T-helper 1 cell treated with Interleukin-12 subunit alpha and Interleukin-12 subunit beta and Interleukin-4 antibody, amounts not matched to agents 30 ng/mL and 1 ng/mL, for 36 hours (primary cell): ENCODE measurements at places on chromosomes 11 and 22. TPM values are rescaled to one million over a fixed set of nuclear protein-coding genes. Genes with fewer than 3 reads are reported as not detected.

The PRR33 gene
- not detected in 2 replicates for total RNA-seq

The UPK3A gene
- not detected in 2 replicates for total RNA-seq

The SNX32 gene
- total RNA-seq, result 2.3 and 2.9 TPM in 2 replicates

The APOL6 gene
- total RNA-seq, result 105 and 106 TPM in 2 replicates

The OR52J3 gene
- total RNA-seq, result not detected in 2 replicates

The EED gene
- total RNA-seq, result 71.8 and 73.3 TPM in 2 replicates

The KRTAP5-1 gene
- not detected in 2 replicates for total RNA-seq

The LSP1 gene
- total RNA-seq, result 418 and 430 TPM in 2 replicates

The CHRNA10 gene
- total RNA-seq, result 3.1 and 4.2 TPM in 2 replicates

The GAB4 gene
- not detected in 2 replicates for total RNA-seq

The HORMAD2 gene
- total RNA-seq, result 0.10 TPM in 1 of 2 replicates, not detected in the other

The BAIAP2L2 gene
- total RNA-seq, result 0.61 and 0.78 TPM in 2 replicates
